ENCODE measurements at places on chromosomes 6 and 20.

DNA sequence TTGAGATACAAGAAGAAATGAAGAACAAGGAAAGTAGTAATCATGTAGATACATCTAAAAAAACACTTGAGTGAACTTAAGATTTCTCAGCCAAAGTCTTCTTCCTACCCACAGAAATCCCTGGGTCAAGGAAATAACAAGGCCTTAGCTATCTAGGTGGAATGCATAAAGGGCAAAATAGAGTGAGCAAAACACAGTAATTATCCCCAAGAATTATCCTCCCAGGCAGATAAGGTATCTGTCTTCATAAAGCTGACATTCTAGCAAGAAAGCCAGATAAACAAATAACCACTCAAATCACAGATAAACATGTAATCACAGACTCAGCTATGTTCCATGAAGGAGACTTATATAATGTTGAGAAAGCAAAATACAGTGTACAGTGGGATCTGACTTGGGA lies 136.9 kb upstream of the C6orf118 start:
- DNase-seq, result no peak

GRCh38 chr6:21201637-21202350 lies 391.8 kb upstream of the SOX4 start:
- no peak for DNase-seq

- DNase-seq, result peak; percentile 74
Measured at GRCh38 chr20:4091490-4092479, 76.4 kb upstream of the RNF24 start.

DNA sequence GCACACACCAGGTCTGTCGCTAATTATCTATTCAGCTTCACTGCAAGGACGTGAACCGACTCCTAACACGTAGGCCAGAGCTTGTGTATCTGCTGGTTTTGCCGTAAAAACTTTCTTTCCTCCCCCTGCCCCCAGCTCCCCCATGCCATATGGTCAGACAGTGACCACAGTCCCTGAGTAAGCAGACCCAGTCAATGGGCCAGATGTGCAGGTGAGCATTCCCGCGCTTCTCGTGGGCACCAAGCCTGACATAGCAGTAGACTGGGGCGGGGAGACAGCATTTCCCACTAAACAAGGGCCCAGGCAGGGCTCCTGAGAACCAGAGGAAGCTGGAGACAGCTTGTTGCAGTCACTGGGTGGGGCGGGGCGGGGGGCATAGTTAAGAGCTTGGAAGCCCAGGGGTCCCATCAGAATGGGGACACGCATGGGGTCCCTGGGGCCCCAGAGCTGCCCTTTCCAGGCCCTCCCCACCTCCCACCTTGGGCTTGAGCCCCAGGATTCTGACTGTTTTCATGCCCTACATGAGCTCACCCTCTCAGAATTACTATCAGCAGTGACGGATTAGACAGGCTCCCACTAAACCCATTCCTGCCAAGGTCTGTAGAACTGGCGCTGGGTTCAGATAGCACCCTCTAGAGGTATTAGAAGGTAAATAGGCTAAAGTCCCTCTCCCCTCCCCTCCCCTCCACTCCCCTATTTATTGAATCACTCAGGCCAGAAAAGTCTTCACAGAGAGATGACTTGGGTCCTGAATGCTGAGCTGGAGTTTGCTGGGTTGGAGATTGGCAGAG lies 51.8 kb downstream of the CDH26 start:
- no peak for DNase-seq

DNA sequence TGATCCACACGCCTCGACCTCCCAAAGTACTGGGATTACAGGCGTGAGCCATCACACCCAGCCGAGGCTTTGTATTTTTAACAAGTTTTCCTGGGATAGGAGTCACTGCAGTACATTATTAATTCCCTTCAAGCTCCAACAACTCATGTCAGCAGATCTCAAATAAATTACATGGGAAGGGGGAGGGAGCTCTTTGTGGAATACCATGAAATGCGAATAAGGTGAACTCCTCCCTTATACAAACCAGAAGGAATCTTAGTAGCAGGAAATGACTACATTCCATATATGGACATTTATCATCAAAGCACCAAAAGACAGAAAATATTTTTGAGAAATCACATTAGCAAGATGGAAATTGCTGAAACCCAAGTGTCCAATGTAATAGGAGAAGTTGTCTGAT lies 2.9 kb downstream of the GSS start:
- DNase-seq, result no peak

DNA sequence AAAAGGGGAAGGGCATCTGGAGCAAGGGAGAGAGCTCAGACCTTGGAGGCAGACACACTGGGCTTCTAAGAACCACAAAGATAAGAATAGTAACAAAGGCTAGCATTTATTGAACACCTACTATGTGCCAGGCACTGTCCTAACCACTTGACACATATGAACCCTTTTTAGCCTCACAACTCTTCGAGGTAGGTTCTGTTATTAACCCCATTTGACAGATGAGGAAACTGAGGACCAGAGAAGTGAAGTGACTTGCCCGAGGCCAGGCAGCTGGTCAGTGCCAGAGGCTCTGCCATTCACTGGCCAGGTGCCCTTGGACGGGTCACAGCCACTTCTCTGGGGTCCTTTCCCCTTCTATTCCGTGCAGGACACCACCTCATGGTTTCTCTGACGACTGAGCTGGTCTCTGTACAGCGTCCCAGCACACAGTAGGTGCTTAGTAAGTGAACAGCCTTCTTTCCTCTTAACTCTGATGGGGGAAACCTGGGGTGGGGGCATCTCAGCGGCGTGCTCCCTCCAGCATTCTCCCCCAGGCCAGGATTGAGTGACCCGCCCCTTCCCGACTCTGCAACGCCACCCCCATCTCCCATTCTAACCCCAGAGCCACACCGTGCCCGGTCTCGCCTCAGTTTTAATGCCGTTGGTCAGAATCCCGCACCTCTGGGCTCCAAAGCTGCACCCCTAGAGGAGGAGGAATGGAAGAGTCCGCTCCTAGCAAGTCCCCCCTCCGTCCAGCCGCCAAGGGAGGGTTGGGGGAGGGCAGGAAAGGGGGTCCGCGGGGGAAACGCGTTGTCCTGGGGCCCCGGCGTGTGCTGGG lies 55.7 kb downstream of the CD40 start:
- DNase-seq, result no peak

GRCh38 chr6:69791065-69791471 lies 5.7 kb downstream of the LMBRD1 start:
- DNase-seq, result no peak

DNA sequence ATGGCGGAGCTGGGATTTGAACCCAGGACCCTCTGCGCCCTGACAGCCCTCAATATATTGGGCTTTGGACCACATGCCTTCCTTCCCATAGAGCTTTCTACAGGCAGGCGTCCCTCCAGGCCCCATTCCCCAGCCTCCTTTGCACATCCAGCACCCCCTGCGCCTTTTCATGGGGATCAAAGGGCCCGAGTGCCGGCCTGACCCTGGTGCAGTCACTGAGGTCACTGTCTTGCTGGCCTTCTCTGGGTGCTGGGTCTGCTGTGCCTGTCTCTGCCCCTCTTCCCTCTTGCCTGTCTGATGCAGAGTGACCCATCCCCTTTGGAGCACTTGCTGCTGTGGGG lies 1.7 kb downstream of the OPRL1 start:
- DNase-seq, result no peak

GRCh38 chr6:105785066-105785811 lies 300.9 kb upstream of the PRDM1 start:
- no peak for DNase-seq

DNA sequence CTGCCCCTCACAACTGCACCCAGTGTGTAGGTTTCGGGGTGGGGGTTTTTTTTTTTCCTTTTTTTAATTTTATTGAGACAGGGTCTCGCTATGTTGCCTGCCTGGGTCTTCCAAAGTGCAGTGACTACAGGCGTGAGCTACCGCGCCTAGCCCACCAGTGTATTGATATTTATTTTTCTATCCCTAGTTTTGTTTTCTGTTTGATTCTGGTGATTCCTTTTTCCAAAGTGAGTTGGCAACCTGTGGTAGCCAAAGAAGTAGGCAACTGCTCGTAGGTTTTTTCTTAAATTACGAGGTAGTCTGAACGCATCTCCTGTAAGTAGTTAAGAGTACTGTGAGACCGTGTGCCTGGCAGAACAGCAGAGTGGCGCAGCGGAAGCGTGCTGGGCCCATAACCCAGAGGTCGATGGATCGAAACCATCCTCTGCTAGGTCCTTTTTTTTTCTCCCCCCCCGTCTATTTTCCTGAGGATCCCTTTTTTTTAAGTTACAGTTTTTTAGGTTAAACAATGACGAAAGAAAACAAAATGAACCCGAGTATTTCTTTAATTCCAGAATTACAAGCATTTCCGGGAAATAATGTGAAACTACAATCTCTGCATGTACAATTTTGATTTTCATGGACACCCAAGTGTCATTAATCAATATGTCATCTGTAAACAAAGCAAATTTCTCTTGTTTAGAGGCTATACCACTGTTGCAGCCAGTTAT lies 78.7 kb upstream of the BTN3A2 start:
- DNase-seq, result peak; percentile 70

GRCh38 chr6:3289664-3290055 lies 30.9 kb downstream of the PSMG4 start:
- no peak for DNase-seq

GRCh38 chr6:89148016-89148750 lies 2.3 kb downstream of the PM20D2 start:
- peak; percentile 4 for DNase-seq

- peak; percentile 68 for DNase-seq
Measured at GRCh38 chr6:34644716-34645115, 51.9 kb downstream of the ILRUN start.

GRCh38 chr6:15501826-15502445 lies 160.9 kb downstream of the DTNBP1 start:
- DNase-seq, result peak; percentile 81

GRCh38 chr6:116406678-116407345 lies 36.1 kb downstream of the DSE start:
- DNase-seq, result peak; percentile 80

DNA sequence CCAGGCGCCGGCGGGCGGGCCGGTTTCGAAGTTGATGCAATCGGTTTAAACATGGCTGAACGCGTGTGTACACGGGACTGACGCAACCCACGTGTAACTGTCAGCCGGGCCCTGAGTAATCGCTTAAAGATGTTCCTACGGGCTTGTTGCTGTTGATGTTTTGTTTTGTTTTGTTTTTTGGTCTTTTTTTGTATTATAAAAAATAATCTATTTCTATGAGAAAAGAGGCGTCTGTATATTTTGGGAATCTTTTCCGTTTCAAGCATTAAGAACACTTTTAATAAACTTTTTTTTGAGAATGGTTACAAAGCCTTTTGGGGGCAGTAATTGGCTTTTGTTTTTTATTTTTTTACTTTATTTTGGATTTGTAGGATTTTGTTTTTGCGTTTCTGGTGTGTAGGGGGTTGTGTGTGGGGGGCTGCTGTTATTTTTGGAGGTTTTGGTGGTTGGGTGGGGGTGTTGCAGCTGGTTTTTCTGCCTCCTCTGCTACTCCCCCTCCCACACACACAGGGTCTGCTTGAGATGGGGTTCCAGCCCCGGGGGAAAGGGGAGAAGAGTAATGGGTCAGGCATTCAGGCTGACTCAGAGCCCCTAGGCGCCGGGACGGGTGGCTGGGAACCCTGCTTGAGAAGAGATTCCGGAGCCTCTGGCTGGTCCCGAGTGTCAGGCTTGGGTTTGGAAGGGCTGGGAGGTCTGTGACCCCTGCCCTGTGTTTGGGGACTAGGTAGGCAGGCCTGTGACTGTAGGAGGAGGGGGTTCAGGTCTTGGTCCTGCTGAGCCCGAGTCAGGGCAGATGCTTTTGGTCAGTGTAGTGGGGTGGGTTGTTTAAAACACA lies 2.0 kb downstream of the CEBPB start:
- peak; percentile 93 for DNase-seq

DNA sequence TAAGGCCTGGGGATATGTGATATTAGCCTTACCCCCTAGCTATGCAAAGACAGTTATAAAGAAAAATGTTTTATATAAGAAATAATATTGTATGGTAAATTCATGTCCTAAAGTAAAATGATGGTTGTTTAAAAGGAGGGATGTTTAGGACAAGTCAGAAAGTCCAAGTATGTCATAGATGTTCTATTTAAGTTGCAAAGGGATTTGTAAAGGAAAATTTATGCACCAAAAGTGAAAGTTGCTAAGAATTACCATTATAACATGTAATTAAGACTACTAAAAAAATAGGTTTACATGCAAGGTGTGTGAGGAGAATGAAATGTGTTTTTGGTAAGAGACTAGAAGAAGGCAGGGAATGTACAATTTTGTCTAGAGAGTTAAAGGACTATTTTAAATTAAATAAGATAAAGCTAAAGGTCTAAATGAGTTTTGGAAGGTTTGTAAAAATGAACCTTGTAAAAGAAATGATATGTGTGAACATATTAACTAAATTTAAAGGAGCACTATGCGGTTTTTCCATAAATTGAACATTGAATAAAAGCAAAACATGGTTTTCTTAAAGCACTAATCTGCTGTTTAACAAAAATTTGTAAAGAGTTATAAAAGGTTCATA lies 22.7 kb upstream of the GOPC start:
- DNase-seq, result peak; percentile 21

GRCh38 chr6:166836785-166837718 lies 119.3 kb downstream of the RNASET2 start:
- DNase-seq, result no peak

DNA sequence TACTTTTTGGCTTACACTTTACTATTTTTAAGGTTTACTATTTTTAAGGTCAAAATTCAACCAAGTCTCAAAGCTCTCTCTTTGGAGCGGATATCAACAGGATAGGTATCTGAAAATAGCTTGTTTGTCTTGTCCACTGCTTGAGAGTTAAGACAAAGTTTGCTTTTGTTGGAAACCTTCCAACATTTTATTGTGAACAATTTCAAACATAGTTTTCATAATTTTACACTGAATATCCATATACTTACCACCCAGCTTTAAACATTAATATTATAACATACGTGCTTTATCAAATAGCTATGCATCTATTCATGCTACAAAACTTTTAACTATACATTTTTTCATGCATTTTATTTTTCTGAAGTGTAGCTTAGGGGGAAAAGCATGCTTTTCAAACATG lies 109.9 kb downstream of the FYN start:
- no peak for DNase-seq

DNA sequence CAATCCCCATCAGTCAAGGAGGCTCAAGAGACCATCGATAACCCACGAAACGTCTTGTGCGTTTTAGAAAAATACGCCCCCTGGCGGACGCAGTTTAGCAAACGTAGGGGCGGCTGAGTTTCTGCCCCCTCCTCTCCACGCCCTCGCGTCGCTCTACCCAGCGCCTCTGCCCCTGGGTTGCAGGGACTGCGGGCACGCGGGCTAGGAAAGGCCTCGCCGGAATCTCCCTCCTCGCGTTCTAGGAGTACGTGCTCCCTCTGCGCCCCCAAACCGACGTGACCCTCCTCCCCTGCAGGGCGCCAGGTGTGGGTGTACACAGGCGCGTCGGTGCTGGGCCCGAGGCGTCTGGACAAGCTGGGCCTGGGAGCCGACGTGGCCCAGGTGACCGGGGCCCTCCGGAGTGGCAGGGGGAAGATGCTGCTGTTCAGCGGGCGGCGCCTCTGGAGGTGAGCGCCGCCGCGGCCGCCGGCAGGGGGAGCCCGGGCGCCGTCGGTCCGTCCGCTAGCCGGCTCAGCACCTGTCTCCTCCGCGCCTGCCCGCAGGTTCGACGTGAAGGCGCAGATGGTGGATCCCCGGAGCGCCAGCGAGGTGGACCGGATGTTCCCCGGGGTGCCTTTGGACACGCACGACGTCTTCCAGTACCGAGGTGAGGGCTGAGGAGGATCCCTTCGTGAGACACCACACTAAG lies 5.3 kb downstream of the MMP9 start:
- peak; percentile 50 for DNase-seq
